ENCODE measurements at places on chromosomes 6 and 20.
A peak's percentile ranks its signal among the peaks of the same experiment; 100 is the strongest.

DNA sequence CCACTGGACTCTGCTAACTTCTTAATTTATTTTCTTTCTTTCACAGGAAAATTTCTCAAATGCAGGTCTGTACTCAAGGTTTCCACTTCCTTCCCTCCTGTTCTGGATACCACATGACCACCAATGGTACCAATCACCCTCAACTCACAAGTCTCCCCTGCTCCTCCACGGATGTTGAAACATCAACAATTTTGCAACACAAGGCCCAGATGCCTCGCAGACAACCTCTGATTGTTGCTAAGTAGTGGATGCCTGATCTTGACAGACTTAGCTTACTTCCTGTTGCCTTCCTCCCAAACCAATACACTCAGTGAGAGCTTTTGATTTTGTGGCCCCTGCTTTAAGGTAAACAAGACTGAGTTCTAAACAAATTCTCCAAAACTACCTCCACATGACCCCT, 146.6 kb downstream of the FRK start:
- DNase-seq = no peak

GRCh38 chr20:20317621-20318364, 50.1 kb upstream of the INSM1 start:
- no peak for DNase-seq

DNA sequence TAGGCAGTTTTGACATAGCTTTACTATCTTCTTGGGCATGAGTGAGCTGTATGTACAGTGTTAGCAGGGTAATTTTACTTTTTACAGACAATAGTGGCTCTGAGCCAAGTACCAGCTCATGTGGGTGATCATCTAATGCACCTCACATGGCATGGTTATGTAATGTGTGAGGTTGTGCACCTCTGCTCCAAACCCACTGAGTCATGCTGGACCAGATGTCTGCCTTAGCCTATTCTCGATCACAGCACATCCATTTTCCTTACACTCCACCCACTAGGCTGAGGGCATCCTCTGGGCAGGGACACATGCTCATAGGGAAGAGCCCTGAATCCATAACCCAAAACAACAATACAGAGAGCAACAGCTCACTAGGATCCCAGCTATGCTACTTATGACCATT, 71.6 kb upstream of the FBXL4 start:
- DNase-seq = peak; percentile 85

GRCh38 chr20:54337144-54337543, 129.3 kb downstream of the PFDN4 start:
- no peak for DNase-seq

DNA sequence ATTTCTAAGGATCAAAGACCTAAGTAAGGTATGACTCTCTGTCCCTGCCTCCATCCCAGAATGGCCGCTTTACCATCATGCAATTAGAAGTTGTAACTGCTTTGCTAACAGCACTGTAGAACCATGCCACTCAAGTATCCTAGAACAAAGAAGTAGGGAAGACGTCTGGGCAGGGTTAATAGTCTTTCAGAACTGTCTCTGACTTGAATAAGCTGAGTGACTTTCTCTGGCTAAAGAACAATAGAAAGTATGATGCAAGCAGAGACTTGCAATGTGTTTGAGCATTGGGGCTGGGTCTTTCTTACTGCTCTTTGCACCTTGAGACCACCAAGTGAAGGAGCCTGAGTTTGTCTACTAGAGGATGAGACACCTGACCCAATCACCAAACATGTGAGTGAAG, 279.6 kb upstream of the JAG1 start:
- peak; percentile 46 for DNase-seq
